ENCODE measurements at places on chromosomes 7 and 10. TPM values are rescaled to one million over a fixed set of nuclear protein-coding genes. Genes with fewer than 3 reads are reported as not detected.

COL28A1 gene
- 0.69 TPM for total RNA-seq

GATA3 gene
- not detected for total RNA-seq

CALCR gene
- not detected for total RNA-seq

SORCS1 gene
- not detected for total RNA-seq

ZSCAN25 gene
- total RNA-seq: 12.3 TPM

MYO1G gene
- 130 TPM for total RNA-seq

CFAP70 gene
- total RNA-seq: 14.2 TPM

TUBAL3 gene
- 0.11 TPM for total RNA-seq

PRKCQ gene
- total RNA-seq: not detected

ANKRD22 gene
- not detected for total RNA-seq

CUZD1 gene
- 1.2 TPM for total RNA-seq

ELOVL3 gene
- not detected for total RNA-seq

DRGX gene
- not detected for total RNA-seq

SLC13A1 gene
- total RNA-seq: not detected

CALML5 gene
- not detected for total RNA-seq

ERV3-1 gene
- 28.8 TPM for total RNA-seq

RAB19 gene
- not detected for total RNA-seq

CPA2 gene
- total RNA-seq: not detected

ZNF488 gene
- total RNA-seq: not detected

GRCh38 chr10:102452672-102453340 lies 1.5 kb upstream of the C10orf95 start:
- no peak for DNase-seq

DNA sequence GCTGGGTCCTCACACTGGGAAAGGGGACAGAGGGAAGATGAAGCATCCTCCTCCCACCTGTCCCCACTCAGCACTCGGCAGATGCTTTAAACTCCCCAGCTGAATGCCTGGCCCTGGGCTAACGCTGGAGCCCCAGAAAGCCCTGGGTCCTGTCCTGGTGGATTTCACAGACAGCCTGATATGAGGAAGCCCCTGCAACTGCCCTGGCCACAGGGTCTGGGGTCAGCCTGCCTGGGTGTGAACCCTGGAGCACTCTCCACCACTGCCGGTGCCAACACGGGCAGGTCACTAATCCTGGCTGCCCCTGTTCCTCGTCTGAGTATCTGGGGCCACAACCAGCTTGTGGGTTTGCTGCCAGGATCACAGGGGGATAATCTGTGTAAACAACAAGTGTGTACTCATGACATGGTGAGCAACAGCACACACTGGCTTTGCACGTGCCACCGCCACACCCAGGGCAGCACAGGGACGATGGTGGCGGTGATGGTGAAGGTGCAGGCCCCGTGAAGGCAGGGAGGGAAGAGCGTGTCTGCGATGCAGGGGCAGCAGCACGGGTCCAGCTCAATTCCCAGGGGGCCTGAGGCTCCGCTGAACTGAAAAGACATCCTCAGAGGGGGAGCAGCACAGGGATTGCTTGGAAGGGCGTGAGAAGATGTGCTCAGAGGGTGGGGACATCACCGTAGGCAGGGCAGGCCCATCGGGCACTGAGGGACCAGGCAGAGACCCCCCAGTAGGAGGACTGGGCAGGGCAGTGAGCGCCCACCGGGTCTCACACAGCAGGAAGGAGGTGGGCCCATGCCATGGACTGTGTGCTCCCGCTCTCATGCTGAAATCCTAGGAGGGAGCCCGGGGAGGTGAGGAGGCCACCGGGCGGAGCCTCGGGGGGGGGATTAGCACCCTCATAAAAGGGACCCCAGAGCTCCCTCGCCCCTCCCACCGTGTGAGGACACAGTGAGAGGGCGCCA lies 238.7 kb downstream of the MAD1L1 start:
- DNase-seq: no peak

DNA sequence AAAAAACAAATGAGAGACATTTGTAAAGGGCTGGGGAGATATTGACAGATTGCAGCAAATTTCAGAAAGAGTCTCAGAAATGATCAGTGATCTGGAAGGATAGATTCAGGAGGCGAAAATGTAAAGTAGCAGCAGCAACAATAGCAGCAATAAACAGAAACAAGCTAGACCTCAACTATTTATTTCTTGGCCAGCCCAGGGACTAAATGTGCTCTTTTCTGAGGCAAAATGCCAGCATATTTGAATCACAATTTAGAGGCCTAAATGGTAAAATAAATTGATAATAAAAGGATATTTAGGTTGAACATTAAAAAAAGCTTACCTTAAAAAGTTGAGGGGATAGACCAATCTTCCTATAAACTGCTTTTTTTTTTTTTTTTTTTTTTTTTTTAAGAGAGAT lies 134.6 kb upstream of the ITGB1 start:
- DNase-seq: no peak

DNA sequence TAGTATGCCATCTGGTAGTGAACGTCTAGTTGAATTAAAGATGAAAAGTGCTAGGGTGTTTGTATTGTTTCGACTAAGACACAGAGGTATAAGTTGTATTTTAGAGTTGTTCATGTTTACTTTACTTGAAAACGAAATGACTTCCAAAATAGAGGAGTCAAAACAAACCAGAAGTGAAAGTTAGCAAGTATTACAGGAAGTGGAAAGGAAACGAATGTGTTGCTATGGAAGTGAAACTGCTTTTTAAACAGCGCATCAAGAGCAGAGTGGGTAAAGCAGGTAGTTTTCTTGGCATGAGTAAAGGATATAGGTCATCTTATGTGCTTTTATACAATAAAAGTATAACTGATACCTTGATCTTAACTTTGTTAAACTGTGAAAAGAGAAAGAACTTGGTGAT lies 20.0 kb upstream of the GALNTL5 start:
- DNase-seq: peak; percentile 77

DNA sequence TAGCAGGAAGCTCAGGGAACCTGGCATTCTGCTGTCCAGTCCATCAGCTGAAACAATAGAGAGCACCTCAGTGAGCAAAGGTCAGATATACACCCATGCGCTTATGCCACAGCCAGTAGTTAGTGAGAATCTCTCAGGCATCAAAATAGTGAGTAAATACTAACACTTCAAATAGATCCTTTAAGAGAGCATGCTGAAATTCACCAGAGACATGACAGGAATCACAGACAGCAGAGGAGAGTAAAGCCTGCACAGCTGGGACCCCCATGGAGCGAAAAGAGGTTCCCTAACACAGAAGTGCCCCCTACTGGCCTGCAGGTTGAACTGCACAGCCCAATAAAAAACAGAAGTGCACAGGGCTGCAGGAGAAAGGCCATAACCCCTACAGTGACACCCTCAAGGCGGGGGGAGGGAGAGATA lies 57.6 kb upstream of the ANTXRL start:
- peak; percentile 67 for DNase-seq

DNA sequence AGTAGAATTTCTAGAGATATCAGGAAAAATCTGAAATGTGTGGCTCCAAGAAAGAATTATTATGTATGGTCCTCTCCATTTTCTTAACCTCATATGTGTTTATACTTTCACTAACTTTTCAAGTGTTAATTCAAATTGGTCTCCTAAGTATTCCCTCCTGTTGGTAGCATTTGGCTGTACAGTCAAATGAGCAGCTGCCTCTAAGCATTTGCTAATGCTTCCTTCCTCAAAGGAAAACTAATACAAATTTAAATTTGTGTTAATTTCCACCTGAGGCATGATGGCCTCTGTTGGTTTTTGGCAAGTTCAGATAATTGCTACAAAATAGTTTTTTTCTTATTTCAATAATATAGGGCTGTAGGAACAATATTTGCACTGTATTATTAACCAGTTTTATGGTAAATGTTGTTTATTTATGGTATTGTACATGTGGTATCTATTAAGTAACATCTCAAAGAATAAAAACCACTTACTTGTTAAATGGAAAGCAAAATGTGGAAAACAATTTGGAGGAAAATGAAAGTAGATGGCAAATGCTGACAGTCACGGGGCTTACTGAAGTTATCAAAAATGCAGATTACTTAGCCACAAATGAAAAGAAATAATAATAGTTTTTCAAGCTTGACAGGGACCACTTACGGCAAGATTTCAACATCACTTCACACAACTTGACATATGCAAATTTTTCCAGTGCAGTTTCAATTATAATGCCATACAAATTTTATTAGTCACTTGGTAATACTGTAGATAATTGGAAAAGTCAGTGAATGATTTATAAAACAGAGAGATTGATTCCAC lies 299.3 kb upstream of the MEOX2 start:
- DNase-seq: no peak

GRCh38 chr10:29495366-29495765 lies 139.4 kb downstream of the SVIL start:
- DNase-seq: no peak

DNA sequence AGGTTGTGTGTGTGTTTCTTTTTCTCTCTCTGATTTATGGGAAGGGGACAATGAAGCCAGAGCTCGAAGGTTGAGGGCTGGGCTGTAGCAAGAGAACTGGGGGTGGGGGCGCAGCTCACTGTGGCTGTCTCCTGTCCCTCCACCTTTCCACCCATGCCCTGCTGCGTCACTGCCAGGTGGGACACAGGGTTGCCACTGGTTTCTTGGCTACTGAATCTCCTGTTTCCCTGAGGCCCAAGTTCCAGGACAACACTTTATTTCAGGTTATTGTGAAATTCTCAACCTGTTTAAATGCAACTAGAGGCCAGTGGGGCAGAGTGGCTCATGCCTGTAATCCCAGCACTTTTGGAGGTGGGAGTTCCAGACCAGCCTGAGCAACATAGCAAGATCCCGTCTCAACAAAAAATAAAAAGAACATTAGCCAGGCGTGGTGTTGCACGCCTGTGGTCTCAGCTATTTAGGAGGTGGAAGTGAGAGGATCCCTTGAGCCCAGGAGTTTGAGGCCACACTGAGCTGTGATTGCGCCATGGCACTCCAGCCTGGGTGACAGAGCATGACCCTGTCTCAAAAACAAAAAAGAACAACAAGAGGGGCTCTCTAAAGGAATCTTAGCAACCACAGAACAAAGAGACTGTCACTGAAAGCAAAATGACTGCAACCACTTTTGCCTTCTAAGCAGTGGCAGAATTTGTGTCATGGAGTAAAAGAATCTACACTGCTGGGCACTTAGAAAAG lies 22.6 kb downstream of the TBATA start:
- DNase-seq: no peak

- peak; percentile 86 for DNase-seq
Observed at GRCh38 chr7:106166651-106167342, 54.7 kb upstream of the SYPL1 start.

GRCh38 chr10:22427890-22428571 lies 82.7 kb downstream of the SPAG6 start:
- DNase-seq: no peak

- no peak for DNase-seq
Observed at GRCh38 chr10:48792687-48793096, 108.0 kb downstream of the WDFY4 start.

GRCh38 chr7:137127806-137128205 lies 215.7 kb downstream of the PTN start:
- DNase-seq: no peak

GRCh38 chr10:124303662-124304418 lies 114.9 kb downstream of the OAT start:
- no peak for DNase-seq

DNA sequence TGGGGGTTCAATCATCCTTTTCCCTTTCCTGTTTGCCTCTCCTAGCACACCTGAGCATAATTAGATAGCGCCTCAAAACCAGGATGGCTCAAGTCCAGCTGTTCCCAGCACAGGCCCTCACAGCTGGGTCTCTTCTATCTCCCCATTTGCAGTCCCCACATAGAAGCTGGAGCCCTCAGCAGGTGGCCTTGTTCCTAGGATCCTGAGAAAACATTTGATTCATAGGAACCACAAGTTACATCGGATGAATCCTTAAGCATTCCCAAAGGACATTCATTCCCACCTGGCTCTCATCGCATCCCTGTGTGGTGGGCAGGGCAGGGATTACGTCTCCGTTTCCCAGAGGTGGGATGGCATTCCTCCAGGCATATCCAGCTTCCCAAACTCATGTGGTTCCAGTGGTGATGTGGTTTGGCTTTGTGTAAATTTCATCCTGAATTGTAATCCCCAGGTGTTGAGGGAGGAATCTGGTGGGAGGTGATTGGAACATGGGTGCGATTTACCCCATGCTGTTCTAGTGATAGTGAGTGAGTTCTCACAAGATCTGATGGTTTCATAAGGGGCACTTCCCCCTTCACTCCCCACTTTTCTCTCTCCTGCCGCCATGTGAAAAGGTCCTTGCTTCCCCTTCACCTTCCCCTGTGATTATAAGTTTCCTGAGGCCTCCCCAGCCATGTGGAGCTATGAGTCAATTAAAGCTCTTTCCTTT lies 49.8 kb upstream of the LEP start:
- DNase-seq: no peak

DNA sequence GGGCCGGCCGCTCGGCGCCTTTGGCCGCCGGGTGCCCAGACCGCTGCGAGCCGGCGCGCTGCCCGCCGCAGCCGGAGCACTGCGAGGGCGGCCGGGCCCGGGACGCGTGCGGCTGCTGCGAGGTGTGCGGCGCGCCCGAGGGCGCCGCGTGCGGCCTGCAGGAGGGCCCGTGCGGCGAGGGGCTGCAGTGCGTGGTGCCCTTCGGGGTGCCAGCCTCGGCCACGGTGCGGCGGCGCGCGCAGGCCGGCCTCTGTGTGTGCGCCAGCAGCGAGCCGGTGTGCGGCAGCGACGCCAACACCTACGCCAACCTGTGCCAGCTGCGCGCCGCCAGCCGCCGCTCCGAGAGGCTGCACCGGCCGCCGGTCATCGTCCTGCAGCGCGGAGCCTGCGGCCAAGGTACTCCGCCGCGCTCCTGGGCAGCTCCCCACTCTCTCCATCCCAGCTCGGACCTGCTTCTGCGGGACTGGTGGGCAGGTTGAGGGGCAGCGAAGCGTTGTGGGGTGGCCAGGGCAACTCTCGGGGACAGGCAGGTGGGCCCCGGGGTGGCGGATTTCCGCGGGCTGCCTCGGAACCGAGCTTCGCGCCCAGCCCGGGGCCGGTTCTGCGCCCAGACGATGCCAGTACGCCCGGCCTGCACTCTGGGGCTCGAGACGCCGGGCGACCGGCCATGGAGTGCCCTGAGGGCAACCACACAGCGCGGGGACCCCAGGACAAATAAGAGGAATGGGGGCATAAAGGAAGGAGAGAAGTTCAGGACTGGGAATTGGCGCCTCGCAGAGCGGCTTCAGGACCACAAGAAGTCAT lies 578 bp downstream of the HTRA1 start:
- no peak for DNase-seq

GRCh38 chr10:80196950-80197315 lies 8.4 kb downstream of the ANXA11 start:
- DNase-seq: no peak

- DNase-seq: no peak
Observed at GRCh38 chr10:105195831-105196230, 554.7 kb downstream of the SORCS3 start.

- DNase-seq: peak; percentile 64
Observed at GRCh38 chr10:11646450-11646849, 35.0 kb upstream of the USP6NL start.

GRCh38 chr10:127016331-127016730 lies 111.1 kb downstream of the DOCK1 start:
- DNase-seq: no peak

GRCh38 chr7:80449836-80450235 lies 62.0 kb downstream of the GNAT3 start:
- DNase-seq: no peak
